Activated T-cell treated with anti-CD3 and anti-CD28 coated beads, Interleukin-2, amount 50 U/mL, for 1 hour (primary cell): ENCODE measurements at places on chromosomes 6 and 20.

DNA sequence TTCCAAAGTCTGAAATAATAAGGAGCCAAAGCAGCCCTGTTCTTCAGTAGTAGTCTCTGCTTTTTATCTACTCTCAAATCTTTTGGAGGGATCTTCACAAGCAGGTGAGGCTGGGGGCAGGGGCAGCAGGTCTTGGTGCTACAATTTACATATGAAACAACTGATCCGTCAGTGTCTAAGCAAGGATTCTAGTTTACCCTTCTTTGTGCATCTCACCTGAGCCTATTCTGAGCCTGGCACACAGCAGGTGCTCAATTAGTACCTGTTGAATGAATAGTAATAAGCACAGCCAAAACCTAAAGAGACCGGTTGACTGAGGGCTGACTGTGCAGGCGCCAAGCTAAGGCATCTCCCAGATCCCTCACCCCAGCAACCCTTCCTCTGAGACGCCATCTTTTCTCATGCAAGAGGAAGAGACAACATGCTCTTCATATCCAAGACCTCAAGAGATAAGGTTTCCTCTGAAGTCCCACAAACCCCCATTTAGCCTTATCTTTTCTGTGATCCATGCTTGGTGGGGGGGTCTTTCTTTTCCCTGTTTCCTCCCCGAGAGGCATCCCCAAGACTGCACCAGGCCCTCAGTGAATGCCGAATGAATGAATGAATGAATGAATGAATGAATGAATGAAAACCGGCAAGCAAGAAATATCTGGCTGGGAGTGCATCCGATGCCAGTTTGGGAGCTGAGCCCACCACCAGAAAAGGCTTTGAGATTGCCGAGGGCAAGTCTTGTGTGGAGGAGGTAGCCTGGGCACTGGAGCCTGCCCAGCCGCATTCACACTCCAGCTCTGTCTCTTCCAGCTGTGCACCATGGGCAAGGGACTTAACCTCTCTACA lies 2.9 kb upstream of the BMP7 start:
- no peak for DNase-seq

- DNase-seq: no peak
Observed at GRCh38 chr6:108004861-108005260, 46.9 kb upstream of the SEC63 start.

DNA sequence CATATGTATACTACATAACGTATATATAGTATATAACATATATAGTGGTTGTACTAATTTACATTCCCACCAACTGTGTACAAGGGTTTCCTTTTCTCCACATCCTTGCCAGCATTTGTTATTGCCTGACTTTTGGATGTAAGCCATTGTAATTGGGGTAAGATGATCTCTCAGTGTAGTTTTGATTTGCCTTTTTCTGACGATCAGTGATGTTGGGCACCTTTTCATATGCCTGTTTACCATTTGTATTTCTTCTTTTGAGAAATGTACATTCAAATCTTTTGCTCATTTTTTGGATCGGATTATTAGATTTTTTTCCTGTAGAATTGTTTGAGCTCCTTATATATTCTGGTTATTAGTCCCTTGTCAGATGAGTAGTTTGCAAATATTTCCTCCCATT lies 11.4 kb downstream of the SYNJ2 start:
- no peak for DNase-seq

DNA sequence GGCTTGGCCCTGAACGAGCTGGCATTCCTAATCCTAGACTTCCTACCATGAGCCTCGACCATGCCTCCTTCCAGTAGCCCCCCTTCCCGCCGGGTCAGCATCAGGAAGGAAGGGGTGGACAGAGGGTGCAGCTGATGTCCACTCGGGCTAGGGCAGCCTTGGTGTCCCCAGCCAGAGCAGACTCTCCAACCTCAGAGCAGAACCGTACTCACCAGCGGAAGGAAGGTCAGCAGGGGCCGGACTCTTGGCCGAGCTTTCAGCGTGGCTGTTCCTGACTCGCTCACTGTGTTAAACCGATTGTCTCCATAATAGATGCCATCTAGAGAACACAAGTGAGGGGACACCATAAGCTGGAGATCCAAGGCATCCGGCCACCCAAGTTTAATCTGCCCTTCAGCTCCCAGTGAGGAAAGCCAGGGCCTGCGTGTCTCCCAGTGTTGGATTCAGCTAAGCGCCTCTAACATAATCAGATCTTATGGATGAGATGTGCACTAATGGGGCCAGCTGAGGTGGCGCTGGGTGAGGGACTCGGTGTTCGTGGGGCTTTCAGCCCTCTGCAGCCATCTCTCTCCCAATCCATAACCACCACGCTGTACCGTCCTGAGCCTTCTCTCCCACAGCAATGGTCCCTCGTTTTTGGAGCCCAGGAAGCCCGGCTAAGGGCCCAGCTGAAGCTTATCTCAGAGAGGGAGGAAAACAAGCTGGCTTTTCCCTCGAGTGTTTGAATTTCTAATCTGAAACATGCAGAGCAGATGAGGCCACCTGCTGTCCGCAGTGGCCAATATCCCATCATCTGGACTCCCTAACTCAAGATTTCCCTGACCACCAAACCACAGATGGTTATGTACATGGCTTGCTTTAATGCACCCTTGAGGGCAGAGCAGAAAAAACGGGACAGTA lies 13.7 kb downstream of the C6orf132 start:
- no peak for DNase-seq

GRCh38 chr20:35171753-35172433 lies at the start of gene PROCR:
PROCR (plus strand) TSS chr20:35172072; CDS start chr20:35172155, 83 bp downstream.
- no peak for DNase-seq

DNA sequence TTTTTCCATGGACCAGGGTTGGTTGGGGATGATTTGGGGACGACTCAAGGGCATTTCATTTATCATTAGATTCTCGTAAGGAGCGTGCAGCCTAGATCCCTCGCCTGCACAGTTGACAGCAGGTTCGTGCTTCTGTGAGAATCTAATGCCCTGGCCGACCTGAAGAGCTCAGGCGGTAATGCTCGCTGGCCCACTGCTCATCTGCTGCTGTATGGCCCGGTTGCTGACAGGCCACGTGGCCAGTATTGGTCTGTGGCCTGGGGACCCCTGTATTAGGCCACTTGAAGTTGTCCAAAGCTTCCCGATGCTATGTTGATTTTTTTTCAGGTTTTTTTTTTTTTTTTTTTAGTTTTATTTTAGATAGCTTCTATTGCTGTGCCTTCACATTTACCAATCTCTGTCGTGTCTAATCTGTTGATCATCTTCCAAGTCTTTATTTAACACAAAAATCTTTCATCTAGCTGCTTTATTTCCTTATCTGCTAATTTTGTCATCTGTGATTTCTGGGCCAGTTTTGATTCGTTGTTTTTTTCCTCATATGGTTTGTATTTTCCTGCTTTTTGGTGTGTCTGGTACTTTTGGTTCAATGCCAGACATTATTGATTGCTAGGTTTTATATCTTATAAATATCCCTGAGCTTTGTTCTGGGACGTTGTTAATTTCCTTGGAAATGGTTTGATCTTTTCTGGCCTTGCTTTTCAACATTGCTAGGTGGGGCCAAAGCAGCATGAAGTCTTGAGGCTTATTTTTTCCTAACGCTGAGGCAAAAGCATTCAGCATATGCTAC lies 41.1 kb downstream of the DYNLT1 start:
- no peak for DNase-seq

- no peak for DNase-seq
Observed at GRCh38 chr20:35978041-35978513, 9.7 kb downstream of the CNBD2 start.

- no peak for DNase-seq
Observed at GRCh38 chr6:162090734-162091133, 636.8 kb downstream of the PRKN start.

DNA sequence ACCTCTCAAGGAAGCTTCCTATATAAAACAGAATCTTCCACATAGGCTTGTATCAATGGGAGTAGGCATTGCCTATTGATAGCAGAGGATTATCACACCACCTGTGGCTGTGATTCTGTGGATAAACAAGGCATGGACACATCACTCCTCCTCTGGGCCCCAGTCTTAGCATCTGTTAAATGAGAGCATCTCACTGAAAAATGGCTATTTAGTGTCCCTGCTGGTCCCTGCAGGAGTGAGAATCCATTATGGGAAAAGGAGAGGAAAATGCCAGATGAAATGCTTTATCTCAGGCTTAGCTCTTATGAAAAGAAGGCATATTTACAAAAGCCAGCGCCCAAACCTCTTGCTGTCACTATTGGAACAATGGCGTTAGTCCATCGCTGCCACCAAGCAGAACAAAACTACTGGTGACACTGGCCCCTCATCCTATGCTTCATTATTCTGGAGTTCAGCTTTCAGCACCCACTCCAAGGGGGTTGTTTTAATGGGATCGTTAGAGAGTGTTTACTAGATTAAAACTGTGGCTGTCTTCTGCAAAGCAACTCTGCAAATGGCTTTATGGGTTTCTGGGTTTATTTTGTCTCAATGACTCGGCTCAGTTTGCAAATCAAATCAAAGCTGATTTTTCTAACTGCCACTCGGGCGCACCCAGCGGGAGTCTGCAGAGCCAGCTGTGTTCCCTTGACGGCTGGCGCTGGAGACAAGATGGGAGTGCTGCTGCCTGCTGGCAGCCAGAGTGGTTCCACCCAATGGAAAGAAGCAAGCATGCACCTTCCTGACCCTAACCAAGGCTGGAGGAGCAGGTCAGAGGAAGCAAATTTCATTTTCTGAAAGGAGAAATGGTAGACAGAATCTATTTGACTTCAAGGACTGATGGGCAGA lies 658.8 kb upstream of the CHD6 start:
- no peak for DNase-seq

- no peak for DNase-seq
Observed at GRCh38 chr20:47642624-47643023, 140.9 kb downstream of the NCOA3 start.

GRCh38 chr20:51401496-51401895 lies 141.0 kb downstream of the NFATC2 start:
- DNase-seq: no peak

DNA sequence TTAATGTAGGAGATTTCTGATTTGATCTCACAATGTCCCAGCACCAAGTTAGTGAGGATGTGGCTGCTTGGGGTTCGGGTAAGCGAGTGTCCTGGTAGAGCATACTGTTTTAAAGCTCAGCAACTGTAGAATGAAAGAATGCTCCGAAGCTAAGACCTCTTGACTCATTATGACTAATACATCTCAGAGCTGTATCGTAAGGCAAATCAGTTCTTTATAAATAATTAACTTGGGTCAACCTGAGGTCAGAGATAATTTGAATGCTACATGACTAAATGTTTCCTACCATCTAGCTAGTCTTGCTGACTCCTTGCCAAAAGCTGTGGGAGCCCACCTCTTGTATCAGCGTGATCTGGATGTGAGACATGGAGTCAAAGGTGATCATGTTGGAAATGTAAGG lies 128.8 kb upstream of the PDE7B start:
- DNase-seq: no peak

- DNase-seq: no peak
Observed at GRCh38 chr6:45786355-45786781, 229.3 kb downstream of the CLIC5 start.

DNA sequence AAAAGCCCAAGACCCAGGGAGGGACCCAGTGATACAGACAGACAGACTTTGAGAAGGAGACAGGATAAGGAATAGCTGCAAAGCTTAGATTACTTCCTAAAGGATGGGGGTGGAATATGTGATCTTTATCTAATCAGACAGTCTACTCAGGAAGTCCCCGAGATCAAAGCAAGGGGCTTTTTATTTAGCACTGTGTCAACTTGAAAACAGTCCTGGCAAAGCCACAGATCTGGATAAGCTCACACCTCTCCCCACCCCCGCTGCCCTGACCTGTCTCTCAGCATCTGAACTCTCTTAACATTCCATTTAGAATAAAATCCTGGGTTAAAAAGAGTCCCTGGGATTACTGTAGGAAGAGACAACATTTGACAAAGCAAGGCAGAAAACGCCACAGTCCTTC lies 101.5 kb downstream of the ISM1 start:
- no peak for DNase-seq

DNA sequence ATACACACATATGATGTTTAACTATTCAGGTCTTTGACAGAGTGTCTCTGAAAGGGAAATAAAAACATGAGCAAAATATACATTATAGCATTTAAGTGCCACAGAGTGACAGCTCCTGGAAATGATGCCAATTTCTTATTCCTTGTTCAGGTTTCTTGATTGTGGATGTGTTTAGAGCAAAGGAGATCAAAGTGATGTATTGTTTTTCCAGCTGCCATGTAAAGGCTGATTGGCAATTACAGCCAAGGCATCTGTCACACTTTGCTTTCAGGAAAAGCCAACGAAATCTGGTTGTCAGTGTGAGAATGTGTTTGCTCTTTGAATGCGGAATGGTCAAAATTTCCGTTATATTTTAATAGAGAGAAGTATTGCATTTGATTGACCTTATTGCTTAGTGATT lies 347.8 kb upstream of the FLRT3 start:
- DNase-seq: no peak

DNA sequence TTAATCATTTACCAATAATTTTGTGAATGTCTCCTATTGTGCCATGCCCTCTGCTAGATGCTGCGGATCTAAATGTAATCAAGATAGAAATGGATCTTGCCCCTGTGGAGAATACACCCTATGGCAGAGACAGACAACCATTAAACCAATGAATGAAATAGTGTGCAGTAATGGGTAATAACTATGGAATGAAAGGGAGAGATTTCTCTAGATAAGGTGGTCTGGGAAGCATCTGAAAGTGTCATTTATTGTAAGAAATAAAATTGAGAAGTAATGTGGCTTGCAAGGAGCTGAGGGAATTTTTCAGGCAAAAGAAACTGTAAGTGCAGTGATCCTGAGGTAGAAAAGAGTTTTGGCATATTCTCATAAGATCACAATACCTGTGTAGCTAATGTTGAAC lies 430.0 kb downstream of the LMBRD1 start:
- DNase-seq: no peak

DNA sequence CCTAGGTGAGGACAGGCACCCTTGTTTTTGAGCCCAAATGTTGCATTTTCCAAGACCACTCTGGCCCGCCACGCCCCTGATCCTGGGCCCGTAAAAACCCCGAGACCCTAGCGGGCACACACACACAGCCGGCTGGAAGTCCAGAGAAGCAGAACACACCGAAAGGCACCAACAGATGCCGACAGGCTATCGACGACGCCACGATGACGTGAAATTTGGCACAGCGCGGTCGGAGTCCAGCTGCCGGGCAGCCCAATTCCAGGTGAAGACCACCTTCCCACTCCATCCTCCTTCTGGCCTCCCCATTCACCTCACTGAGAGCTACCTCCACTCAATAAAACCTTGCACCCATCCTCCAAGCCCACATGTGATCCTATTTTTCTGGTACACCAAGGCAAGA lies 34.0 kb upstream of the PNPLA1 start:
- DNase-seq: no peak
